ENCODE measurements at places on chromosomes 7 and 10. TPM values are rescaled to one million over a fixed set of nuclear protein-coding genes. Genes with fewer than 3 reads are reported as not detected.

The ABCA13 gene
- total RNA-seq = not detected

The CREB5 gene
- not detected for total RNA-seq

The MSS51 gene
- 2.8 TPM for total RNA-seq

The GBF1 gene
- 42.4 TPM for total RNA-seq

The ALOX5 gene
- total RNA-seq = 6.8 TPM

The CYP2E1 gene
- 0.76 TPM for total RNA-seq

The CCDC172 gene
- total RNA-seq = not detected

The NUTM2E gene
- 0.18 TPM for total RNA-seq

The EMX2 gene
- not detected for total RNA-seq

The ATAD1 gene
- 42.2 TPM for total RNA-seq

The SPACDR gene
- total RNA-seq = 4.3 TPM

The ELMO1 gene
- total RNA-seq = 102 TPM

The SORCS1 gene
- total RNA-seq = not detected

The PNLIPRP3 gene
- not detected for total RNA-seq
